HFFc6 (cell line): ENCODE measurements at places on chromosomes 5 and 9. TPM values are rescaled to one million over a fixed set of nuclear protein-coding genes. Genes with fewer than 3 reads are reported as not detected.
A peak's percentile ranks its signal among the peaks of the same experiment; 100 is the strongest.

DNA sequence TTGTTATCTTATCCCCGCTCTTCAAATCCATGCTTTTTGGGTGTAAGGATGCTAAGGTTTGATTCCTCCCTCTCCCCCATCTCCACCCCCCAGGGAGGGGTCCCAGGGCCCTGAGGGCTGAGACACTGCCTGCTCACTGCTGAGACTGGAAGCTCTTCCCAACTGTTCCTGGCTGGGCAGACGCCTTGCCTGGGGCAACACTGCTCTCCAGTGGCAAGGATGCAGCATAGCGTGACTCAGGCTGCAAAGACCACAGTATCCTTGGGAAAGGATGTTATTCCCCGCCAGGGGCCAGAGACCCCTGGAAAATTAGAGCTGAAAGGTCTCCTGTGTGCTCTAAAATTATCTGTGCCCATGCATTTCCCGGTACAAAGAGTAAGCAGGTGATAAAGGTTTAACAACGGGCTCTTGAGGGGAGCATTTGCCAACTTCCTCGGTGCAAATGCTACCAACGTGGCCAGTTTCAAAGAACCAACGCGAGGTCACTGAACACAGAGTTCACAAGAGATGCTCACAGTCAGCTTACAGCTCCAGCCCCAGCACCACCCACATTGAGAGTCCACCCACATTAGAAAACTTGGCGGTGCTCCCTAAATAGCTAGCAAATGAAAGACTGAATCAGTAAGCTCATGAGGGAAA lies 271.9 kb downstream of the NSG2 start:
- DNase-seq = peak; percentile 15

DNA sequence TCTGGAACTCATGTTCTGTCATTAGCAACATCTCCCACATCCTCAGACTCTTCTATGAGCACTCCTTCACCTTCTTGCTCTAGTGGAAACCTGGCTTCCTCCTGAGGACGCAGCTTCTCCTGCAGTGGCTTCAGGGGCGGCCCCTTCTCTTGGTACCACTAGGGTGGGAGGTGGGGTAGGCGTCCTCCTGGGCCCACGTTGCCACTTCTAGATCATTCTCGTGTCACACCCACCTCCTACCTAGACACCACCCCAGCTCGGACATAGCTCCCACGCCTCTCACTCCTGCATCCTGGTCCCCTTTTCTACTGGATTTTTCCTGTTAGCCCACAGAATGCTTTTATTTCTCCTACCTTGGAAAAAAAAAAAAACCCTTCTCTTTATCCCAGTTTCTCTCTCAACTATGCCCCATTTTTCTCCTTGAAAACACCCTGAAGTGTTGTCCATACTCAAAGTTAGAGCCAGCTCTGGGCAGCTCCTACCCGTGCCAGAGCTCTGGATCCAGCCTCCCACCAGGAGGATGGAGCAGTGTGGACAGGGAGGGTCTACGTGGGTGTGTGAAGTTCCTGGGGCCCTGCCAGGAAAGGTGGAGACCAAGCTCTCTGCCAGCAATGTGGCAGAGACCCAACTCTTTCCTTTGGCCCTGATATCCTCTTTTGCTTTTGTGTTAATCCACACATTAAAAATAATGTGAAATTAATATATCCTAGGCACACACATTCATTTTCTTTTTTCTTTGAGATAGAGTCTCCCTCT lies 179.2 kb downstream of the HSPA4 start:
- DNase-seq = no peak

The CCNJL gene
- not detected in 3 replicates for total RNA-seq

DNA sequence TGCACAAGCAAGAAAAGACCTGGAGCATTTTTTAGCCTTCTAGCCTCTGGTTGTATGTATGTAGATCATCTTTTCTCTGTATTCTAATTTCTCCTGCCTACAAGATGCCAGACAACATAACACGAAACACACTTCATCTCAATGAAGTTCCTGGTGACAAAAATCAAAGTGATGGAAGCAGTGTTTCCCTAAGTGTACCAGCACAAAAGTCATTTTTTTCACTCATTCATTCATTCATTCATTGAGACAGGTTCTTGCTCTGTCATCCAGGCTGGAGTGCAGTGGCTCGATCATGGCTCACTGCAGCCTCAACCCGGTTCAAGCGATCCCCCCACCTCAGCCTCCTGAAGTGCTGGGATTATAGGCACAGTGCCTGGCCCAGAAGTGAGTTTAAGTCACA lies 71.5 kb upstream of the SAP30L start:
- no peak for DNase-seq

DNA sequence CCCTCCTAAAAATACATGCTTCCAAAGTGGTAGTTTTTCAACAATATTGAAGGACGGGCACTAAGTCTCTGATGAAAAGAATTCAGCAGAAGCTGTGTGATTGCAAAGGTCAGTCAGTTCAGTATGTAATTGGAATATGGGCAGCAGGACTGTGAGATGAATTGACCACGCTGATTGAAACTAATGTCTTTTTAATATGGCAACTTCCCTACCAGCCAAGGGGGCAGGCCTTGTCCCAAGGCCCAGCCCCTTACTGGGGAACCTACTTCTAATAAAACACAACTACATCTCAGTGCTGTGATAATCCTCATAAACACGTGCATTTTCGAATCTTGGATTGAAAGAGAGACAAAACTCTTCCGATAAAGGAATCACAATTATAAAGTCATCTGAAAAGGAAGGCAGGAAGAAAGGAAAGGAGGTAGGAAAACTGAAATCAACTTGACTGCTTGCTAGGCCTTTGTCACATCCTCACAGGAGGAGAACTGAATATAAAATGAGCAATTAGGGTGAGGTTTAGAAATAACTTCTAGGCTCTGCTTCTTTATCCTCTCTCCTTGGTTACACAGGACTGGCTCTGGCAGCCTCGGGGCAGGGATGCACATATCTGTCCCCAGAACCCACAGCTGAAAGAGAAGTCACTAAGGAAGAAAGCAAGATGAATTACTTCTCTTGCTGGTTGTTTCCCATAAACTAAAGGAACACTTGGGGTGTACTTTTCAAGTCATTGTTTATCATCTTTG lies 281.9 kb downstream of the GLIS3 start:
- no peak for DNase-seq

DNA sequence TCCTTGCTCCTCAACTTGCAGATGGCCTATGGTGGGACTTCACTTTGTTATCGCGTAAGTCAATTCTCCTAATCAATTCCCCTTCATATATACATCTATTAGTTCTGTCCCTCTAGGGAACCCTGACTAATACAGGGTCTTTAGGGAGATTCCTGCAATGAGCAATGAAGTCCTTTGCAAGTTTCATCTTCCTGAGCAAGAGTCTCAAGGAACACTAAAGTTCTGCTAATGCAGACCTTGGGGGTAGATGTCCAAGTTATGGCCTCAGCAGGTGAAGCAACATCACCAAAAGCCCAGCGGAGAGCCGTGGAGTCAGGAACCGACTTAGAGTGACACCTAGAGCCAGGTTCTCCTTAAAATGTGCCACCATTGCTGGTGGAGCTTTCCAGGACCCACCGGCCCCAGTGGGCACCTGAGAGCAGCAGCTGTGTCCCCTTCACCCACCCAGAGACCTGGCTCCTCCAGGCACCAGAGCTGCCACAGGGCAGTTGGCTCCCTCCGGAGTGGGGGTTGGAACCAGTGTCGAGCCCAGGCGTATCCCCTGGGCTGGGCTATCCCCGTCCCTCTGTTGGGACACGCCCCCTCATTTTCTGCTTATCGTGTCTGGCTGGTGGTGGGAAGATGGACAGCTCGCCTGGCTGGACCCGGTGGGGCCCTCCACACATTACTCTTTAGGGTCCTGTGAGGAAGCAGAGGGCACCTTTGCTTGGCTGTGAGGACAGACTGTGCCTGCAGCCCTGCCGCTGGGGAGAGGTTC lies 10.9 kb upstream of the FCN1 start:
- DNase-seq = no peak

- no peak for DNase-seq
These were observed 7.4 kb downstream of the ZDHHC11B start for GRCh38 chr5:776862-777711.

DNA sequence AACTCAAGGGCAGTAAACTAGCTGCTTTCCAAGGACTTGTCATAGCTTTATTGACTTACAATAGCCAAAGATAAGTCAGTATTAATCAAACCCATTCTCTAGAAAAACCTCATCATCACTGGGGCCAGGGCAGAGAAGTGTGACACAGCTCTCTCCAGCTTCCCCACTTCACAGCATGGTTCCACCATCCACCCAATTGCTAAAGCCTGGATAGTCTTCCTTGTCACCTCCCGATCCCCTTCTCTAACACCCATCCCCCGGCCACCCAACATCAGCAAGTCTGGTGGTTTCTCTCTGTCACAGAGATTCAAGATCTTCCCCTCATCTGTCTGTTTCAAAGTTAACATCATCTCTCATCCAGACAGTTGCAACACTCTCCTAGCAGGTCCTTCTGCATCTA lies 88.6 kb upstream of the GABRP start:
- no peak for DNase-seq

- DNase-seq = no peak
These were observed 89.8 kb downstream of the NTRK2 start for GRCh38 chr9:84759300-84759750.

The F2RL1 gene
- total RNA-seq = 2.3 to 6.9 TPM (median 5.1 TPM) in 3 replicates

- DNase-seq = peak; percentile 40
These were observed 2.0 kb upstream of the PFN3 start for GRCh38 chr5:177402271-177403043.

GRCh38 chr5:141476132-141476911 lies 556 bp downstream of the PCDHGC3 start:
- DNase-seq = peak; percentile 76

DNA sequence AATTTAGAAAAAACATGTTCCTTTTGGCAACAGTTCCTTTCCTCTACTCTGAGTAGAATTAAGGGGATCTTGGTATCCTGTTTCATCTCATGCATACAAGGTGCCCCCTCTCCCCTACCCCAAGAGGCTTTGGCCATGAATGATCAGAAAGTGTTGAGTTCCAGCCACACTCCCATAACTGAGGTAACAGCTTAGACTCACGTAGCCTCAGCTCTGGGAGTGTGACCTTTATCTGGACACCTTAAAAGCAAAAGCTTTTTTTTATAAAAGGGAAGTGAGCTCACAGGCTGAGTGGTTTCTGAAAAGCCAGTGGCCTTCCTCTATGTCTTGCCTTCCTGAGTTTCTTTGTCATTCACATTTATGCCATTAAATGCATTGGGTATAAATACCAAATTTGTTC lies 900 bp upstream of the HAVCR2 start:
- DNase-seq = no peak

The GRM6 gene
- not detected in 3 replicates for total RNA-seq

The LRRC19 gene
- not detected in 3 replicates for total RNA-seq

- no peak for DNase-seq
These were observed 150.2 kb upstream of the CCDC152 start for GRCh38 chr5:42606464-42606869.

The LAMC3 gene
- total RNA-seq = not detected in 3 replicates

DNA sequence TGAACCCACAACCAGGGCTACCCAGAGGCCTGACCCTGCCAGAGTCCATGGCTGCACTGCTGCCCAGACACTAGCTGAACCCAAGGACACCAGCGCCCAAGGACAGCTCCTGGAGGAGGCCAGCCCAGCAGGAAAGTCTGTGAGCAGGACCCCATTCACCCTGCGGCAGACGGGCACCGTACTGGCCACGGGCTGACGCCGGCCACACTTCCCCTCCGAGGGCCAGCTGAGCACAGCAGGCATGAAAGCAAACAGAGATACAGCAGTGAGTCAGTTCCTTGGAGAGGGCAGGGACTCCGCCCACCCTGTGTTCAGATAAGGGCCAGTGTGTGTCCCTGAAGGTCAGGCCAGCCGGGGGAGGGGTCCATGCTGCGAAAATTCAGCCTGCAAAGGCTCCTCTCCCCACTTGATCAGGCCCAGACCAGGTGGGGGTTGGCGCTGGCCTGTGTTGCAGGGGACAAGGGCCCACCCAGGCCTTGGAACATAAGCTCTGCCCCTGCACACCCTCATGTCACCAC lies 3.2 kb downstream of the RNF208 start:
- no peak for DNase-seq

DNA sequence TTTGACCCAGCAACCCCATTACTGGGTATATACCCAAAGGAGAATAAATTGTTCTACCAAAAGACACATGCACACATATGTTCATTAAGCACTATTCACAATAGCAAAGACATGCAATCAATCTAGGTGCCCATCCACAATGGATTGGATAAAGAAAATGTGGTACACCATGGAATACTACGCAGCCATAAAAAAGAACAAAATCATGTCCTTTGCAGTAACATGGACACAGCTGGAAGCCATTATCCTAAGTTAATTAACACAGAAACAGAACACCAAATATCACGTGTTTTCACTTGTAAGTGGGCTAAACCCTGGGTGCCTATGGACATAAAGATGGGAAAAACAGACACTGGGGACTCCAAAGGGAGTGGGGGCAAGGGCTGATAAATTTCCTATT lies 46.6 kb downstream of the KLHL3 start:
- no peak for DNase-seq

DNA sequence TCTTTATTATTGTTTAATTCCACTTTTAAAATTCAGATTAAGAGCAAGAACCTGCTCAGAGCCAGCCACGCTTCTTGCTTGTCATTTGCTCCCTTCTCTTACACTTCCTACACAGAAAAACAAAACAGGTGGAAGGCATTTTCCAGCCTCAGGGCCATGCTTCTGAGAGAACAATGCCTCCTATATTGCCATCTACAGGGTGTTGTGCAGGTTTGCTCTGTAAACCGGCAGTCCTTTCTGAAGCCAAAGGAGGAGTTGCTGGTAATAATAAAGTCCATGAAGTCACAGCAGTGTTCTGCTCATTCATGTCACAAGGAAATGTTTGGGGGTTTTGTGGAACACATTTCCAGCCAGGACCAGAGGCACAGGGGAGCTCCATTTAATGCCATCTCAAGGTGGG lies 16.1 kb upstream of the PRLR start:
- no peak for DNase-seq

- peak; percentile 94 for DNase-seq
These were observed 3.0 kb upstream of the FAM13B start for GRCh38 chr5:138035605-138036537.

DNA sequence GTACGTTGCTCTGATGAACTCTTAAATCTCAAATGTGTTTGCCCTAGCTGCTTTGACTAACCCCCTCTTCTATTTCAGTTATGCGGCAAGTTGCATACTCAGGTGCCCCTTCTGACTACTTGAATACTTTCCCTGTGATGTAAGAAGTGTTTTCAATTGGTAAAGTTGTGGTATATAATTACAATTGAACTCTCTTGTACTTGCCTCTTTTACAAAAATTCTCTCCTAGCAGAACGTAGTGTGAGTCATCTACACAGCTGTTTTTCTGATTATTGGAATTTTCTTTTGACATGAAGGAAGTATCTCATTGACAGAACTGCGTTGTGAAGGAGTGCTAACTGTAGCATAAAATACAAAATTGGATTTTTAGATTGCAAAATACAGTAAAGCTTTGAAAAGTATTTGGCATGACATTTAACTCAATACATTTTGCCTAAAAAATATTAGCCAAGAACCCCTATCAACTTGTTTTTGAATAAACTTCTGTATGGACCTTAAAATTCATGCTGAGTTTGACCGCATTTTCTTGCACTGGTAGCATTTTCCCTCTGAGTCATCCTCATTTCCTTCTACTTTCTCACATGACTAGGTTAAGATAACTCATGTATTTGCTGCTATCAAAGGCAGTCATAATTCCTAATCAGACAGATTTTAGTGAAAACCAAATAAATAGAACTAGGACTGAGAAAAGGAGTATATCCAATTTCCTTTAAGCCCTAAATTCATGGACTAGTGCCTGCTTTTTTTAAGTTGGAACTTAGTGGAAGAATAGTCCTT lies 6.3 kb downstream of the CRHBP start:
- peak; percentile 25 for DNase-seq

- peak; percentile 37 for DNase-seq
These were observed at the start of gene ADAMTSL1 for GRCh38 chr9:18473652-18474279. Gene ADAMTSL1, plus strand, starts transcription at chr9:18474153. Its CDS starts 80 bp downstream, at chr9:18474233.

- peak; percentile 51 for DNase-seq
These were observed 9.2 kb downstream of the ENC1 start for GRCh38 chr5:74631081-74631953.

GRCh38 chr5:80206282-80206681 lies 49.6 kb downstream of the SERINC5 start:
- DNase-seq = peak; percentile 77
